ENCODE measurements at places on chromosomes 3 and 15.
A peak's percentile ranks its signal among the peaks of the same experiment; 100 is the strongest.

- DNase-seq: no peak
Measured at GRCh38 chr3:156620901-156621300, 53.5 kb upstream of the TIPARP start.

DNA sequence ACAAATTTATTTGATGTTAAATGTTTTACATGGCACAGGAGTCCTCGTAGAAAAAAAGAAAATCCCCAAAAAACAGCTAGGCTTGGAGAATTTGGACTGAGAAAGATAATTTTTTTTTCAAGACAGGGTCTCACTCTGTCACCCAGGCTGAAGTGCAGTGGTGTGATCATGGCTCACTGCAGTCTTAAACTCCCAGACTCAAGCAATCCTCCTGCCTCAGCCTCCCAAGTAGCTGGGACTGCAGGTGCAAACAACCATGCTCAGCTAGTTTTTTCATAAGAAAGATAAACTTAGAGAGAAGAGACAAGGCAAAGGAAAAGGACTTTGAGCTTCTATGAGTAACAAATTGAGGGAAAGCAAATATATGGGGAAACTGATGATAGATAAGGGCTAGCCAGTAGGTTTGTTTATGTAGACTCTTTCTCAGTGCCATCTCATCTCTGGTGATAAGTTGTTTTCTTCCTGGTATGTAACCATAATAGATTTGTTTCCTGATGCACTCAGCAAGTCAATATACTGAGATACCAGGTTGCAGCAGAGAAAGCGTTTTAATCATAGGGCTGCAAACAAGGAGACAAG lies 13.1 kb upstream of the TRMT10C start:
- no peak for DNase-seq

- no peak for DNase-seq
Measured at GRCh38 chr3:13078163-13078905, 5.1 kb upstream of the IQSEC1 start.

GRCh38 chr15:44092221-44092620 lies 102.8 kb downstream of the FRMD5 start:
- no peak for DNase-seq

DNA sequence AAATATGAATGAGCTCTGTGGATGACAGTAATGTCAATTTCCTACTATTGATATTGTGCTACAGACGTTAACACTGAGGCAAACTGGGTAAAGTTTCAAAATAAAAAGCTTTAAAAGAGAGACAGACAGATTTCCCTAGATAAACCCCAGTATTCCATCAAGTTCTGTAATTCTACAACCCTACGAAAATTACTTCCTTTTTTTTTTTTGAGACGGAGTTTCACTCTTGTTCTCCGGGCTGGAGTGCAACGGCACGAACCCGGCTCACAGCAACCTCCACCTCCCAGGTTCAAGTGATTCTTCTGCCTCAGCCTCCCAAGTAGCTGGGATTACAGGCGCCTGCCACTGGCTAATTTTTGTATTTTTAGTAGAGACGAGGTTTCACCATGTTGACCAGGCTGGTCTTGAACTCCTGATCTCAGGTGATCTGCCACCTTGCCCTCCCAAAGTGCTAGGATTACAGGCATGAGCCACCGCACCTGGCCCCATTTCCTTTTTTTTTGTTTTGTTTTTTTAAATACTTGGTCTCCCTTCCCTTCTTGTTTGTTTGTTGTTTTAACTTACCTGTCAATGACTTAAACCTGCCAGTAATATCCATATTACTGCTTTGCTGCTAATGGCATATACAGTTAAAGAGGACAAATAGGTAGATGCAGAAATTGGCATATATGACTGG lies 57.2 kb downstream of the CBLB start:
- no peak for DNase-seq

DNA sequence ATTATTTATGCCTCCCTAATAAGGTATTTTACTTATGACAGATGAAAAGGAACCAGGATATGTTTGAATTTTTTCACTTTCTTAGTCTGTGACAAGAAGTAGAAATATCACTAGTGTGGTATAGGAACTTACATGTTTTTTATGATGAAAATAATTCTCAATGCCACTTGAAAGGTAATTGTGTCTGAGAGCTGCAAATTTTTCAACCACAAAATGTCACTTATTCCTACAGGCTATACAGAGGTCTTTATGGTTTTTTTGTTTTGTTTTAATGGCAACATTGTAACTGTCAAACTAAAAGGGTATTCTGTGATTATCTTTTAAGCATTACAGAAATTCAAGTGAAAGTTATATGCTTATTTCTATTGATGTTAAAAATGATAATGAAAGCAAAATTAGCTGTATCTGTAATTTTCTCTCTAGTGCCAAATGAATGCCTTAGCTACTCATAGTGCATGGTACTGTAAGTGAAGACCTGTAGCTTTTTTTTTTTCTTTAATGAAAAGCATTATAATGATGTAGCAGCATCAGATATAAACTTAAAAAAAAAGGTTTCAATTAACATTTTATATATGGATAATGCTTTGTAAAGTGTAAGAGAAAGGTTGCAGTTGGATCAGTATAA lies 14.7 kb downstream of the FEM1B start:
- DNase-seq: no peak

- no peak for DNase-seq
Measured at GRCh38 chr3:45677033-45677446, 12.2 kb upstream of the SACM1L start.

DNA sequence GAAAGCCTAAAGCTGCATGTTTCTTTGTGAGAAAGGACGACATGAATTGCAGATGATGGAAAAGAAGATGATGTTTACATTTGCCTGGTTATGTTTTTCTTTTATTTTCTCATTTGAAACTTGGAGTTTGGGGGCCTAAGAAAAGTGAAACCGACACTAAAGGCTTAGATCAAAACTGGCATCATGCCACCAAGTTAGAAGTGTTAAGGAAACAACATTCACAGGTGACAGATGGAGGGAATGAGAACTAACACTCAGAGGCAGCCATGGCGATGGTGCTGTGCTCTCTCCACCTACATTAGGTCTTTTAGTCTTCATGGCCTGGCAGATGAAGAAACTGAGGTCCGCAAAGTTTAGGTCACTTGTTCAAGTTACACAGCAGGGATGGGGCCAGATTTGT lies 923.6 kb downstream of the TUSC7 start:
- DNase-seq: no peak

- DNase-seq: no peak
Measured at GRCh38 chr3:39187372-39188155, 4.8 kb downstream of the XIRP1 start.

DNA sequence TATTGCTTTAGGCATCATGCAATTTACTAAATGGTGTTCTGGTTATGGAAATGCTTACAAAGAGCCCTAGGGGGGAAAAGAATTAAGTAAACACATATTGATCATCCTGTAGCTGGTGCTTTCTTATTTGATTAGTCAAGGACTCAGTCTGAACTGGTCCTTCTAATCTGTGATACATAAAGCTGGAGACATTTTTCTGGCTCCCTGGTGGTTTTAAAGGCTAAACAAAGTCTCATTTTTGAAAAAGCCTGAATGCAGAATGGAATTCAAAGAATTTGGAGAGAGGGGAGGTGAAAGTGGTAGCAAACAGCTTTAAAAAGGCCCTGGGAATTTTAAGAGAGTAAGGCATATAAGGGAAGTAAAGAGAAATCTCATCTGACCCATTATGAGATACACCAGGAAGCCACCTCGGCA lies 149.7 kb downstream of the RBMS3 start:
- DNase-seq: no peak

- no peak for DNase-seq
Measured at GRCh38 chr3:50689558-50689957, 14.8 kb downstream of the DOCK3 start.

DNA sequence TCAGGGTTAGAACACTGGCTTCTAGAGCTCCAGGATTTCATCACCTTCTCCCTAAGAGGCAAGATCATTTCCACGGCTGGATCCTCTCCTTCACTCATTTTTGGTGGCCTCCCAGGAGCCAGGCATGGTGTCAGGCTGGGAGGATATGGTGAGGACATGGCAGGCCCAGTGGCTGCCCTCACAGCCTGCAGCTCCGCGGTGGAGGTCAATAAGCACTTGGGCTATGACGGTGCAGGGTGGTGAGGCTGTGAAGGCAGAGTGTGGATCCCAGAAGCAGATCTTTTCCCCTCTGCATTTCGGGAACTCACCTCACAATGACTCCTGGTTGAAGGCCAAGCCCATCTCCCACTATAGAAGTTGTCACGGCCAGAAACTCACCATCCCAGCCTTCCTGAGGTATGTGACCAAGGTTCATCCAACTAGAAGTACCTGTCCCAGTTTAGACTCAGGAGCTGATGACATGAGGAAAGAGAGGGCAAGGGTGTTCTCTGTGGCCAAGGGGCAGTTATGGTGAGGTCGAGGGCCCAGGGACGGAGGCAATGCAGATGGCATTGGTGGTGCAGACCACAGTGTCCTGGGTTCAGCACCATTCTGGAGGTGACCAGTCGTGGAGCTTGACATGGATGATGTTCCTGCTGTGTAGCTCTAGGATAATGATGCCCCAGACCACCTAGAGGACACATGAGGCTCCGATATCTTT lies 100.1 kb upstream of the SMAD3 start:
- DNase-seq: no peak

DNA sequence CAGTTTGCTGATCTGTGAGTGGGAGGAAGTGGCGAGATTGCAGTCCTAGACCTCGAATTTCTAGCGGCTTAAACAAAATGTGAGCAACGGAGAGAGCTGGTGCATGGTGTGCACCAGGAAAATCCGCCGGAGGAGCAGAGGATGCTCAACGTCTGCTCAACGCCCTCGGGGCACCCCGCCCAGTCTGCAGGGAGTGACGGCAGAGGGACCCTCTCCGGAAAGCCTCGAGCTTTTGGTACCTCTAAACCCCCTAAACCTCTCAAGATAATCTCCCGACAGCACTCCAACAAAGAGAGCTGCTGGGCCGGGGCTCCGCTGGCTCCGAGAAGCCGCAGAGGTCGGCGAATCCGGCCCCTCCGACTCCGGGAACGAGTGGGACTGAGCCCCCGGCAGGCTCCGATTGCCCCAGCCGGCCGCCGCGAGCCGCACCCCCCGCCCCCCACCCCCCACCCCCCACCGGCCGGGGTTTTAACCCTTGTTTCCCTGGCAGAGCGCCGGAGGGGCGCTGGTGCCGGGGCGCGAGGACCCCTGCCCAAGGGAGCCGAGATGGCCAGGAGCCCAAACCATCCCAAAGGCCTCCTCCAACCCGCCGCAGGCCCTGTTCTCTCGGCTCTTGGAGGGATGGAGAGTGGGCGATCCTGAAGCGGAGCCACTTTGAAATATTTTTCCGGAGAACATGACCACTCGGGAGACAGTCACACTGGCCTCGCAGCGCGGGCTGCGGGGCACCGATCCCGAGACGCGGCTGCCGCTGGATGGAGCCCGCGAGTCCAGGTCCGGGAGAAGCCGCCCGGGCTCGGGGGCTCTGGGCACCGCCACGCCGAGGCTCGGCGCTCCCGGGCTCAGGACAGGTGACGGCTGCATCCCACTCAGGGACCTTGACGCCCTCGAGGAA lies 1.5 kb downstream of the MEGF11 start:
- DNase-seq: no peak

DNA sequence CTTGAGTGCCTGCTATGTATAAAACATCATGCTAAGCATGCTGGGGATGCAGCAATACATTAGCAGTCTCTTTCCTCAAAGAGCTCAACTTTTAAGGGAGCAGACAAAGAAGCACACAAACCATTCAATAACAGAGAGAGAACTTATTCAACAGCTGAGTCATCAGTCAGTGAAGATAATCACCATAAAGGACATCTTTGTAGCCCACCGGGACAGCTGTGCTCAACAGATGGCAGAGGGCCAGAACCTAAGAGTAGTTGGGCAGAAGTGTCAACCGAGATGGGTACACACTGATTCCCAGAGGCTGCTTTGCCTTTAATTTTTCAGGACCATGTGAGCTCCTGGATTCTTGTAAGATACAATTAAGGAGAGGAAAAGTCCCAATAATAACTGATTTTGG lies 4.2 kb upstream of the RAB8B start:
- DNase-seq: no peak

- no peak for DNase-seq
Measured at GRCh38 chr15:85581495-85581894, 201.1 kb downstream of the AKAP13 start.

GRCh38 chr3:73491287-73491662 lies 133.5 kb downstream of the PDZRN3 start:
- DNase-seq: no peak

GRCh38 chr3:24683633-24684384 lies 189.2 kb upstream of the THRB start:
- DNase-seq: no peak

DNA sequence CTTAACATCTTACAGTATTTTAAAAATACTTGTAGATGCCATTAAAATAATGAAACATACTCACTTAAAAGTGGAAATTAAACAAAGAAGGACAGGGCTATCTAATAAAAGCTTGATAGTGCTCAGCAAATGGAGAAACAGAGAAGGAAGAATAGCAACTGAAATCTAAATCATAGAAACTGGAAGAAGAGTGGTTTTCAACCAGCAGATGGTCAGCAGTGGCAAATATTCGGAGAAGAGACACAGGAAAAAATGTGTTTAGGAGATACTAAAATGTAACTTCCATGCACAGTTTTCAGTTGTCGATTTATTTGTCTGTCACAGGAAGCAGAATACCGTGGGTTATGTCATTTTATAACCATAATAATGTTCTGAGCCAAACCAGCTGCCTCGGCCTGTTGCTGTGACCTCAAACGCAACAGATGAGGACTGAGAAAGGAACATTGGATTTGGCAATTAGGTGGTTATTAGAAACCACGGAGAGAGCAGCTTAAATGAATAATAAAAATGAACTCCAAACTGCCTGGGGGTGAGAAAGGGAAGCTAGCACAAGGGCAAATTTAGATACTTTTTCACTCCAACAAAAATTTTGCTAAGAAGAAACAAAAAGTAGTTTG lies 246.6 kb upstream of the KCNMB2 start:
- DNase-seq: no peak

DNA sequence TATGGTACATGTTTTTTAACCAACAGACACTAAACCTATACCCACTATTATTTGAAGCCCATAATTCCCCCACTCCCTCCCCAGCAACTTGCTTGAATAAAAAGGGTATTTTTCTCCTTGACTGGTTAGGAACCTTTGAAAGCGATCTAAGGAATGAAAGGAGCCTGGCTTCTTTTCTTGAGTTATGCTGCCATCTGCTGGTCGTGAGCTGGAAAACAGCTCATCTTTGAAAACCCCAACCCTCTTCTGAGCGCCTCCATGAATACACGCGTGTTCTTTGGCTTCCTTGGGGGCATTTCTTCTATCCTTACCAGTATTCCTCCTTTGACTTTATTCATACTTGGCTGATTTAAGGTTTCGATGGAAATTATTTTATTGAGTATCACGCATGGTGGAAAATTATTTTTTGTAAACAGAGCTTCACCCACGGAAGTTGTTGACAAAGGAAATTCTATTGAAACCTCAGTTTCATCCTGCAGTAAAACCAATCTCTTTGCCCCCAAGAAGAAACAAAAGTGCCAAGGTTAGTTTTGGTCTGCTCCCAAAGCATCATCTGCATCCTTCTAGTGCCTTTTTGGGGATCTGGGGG lies 171.6 kb downstream of the SV2B start:
- peak; percentile 44 for DNase-seq

GRCh38 chr3:163043074-163043473 lies 1546.5 kb downstream of the OTOL1 start:
- DNase-seq: no peak

Data from stimulated activated CD8-positive, alpha-beta memory T cell treated with anti-CD3 and anti-CD28 coated beads, Interleukin-15, amount 100 ng/mL, for 1 hour (primary cell).